CD4-positive, alpha-beta memory T cell (primary cell): ENCODE measurements at places on chromosomes 5 and 9. TPM values are rescaled to one million over a fixed set of nuclear protein-coding genes. Genes with fewer than 3 reads are reported as not detected.

The SLC34A1 gene
- total RNA-seq, result not detected

The ANKRD20A1 gene
- total RNA-seq, result 2.7 TPM

The FOXD4L5 gene
- total RNA-seq, result 0.67 TPM

The CTSV gene
- not detected for total RNA-seq

The ISL1 gene
- total RNA-seq, result not detected
